Hematopoietic multipotent progenitor cell treated with erythropoietin and hydrocortisone succinate and interleukin-3 and kit ligand, for 17 days (in vitro differentiated cells): ENCODE measurements at places on chromosomes 3 and 15.

DNA sequence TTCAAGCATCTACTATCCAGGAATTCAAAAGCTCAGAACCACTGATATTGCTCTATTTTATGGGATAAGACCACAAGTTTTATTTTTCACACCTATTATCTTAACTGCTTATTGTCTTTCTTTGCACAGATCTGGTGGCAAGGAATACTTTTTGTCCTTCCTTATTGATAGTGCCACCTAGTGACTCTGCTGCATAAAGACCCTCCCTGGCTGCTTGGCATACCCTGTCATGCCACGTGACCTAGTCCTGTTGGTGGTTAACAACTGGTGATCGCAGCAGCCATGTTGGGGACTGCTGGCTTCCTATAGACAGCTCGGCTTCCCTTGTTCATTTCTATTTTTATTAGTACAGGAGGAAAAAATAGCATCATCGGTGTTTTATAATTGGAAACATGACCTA lies 236.3 kb downstream of the MEX3B start:
- no peak for DNase-seq

DNA sequence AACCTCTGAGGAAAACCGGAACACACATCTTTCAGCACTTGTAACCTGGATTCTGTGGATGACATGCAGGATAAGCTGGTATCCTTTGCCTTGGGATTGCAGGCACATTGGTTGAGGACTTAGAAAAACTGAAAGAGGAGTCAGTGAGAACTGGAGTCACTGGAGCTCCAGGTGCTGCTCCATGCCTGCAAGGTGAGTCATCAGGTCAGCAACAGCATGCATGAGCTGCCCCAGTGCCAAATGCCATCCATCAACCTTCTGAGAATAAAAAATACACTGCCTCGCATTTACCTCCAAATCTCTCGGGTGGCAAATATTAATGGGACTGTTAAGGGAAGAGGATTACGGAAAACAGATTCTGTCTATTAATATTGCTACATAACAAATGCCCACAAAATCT lies 729.1 kb downstream of the NTRK3 start:
- no peak for DNase-seq

DNA sequence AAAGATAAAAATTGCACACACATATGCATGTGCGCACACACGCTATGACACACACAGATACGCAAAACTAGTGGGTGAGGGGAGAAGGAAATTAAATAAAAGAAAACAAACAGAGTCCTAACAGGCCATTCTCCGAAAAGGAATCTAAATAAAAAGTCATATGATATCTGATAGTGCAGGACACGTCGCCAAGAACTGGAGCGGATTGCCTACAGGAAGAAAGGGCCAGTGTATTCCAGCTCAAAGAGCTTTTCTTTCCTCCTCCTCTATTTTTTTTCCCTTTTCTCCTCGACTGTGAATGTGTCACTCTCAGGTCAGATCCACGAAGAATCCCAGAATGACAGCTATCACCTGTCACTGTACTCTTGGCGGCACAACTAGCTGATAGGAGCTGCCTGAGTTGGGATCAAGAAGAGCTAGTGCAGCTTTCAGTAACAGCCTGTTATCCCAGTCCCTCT lies 157.8 kb downstream of the TIGIT start:
- DNase-seq, result no peak

GRCh38 chr3:186277268-186277909 lies 84.6 kb downstream of the DGKG start:
- DNase-seq, result no peak

- DNase-seq, result no peak
These were observed 375.4 kb upstream of the PROK2 start for GRCh38 chr3:72160351-72160750.

DNA sequence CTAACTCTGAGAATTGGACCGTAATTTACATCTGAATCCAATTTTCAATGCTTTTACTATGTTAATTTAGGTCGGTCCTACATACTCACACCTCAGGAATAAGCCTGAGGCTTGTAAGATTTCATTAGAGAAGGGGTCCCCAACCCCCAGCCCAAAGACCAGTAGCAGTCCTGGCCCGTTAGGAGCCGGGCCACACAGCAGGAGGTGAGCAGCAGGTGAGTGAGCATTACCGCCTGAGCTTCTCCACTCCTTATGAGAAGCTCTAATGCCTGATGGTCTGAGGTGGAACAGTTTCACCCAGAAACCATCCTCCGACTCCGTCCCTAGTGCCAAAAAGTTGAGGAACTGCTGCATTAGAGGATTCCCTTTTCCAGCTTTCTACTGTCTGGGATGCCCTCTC lies 757.3 kb downstream of the SI start:
- no peak for DNase-seq

- DNase-seq, result no peak
These were observed 61.0 kb downstream of the TOP2B start for GRCh38 chr3:25603703-25604102.

GRCh38 chr3:38739396-38739689 lies 76.7 kb downstream of the SCN10A start:
- DNase-seq, result no peak

GRCh38 chr15:53658827-53659555 lies 100.5 kb downstream of the WDR72 start:
- DNase-seq, result no peak

DNA sequence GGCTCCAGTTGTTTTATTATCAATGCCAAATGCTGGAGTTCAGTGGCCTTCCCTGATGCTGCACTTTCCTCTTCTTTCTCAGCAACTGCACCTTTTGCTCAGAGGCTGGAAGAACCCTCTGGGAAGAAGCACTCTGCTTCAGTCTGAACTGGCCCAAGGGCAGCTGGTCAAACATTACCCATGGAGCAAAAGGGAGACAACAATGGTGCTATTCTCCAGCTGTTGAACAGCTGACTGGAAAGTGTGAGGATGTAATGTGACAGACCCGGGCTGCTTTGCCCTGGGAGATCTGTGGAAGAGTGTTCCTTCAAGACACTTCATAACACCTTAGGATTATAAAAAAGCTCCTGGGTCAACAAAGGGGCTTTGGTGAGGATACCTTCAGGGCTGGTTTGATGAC lies 84.9 kb downstream of the EPHB1 start:
- no peak for DNase-seq

GRCh38 chr3:105040026-105040622 lies 326.6 kb upstream of the ALCAM start:
- no peak for DNase-seq
